Right atrium auricular region (tissue), 2 donors: ENCODE measurements at places on chromosomes 4 and X. TPM values are rescaled to one million over a fixed set of nuclear protein-coding genes. Genes with fewer than 3 reads are reported as not detected.

GRCh38 chr4:57074744-57075143 lies 35.4 kb downstream of the IGFBP7 start:
- no peak for DNase-seq

DNA sequence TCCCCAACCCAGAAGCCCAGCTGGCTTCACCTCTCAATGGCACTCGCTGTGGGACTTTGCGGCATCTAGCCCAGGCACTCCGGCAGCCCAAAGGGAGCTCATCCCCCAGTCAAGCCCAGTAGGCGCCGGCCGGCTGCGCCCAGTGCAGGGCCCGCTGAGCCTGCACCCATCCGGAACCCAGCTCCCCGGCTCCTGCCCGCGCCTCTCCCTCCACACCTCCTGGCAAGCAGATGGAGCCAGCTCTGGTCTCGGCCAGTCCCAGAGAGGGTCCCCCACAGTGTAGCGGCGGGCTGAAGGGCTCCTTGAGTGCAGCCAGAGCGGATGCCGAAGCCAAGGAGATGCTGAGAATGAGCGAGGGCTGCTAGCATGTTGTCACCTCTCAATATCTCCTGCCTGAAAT lies 116.8 kb upstream of the UGT8 start:
- DNase-seq, result no peak

- DNase-seq, result no peak
Measured at GRCh38 chrX:38178396-38178795, 42.3 kb downstream of the SRPX start.

GRCh38 chrX:79412972-79413371 lies 45.8 kb upstream of the ITM2A start:
- no peak for DNase-seq

DNA sequence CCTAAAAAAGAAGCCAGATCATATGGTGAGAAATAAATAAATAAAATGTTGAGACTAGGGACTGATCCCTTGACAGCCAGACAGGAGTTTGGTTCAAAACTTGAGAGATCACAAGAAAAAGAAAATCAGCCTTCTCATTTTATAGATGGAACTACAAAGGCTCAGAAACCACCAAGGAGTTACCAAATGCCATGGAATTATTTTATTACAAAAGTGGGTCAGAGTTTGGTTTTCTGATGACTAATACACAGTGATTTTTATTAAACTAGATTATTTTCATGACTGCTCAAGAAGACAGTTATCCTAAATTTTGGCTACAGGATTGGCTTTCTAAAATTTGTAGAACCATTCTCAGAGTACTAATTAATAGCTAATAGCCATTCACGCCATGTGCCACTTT lies 6.2 kb downstream of the CXCL1 start:
- DNase-seq, result no peak

DNA sequence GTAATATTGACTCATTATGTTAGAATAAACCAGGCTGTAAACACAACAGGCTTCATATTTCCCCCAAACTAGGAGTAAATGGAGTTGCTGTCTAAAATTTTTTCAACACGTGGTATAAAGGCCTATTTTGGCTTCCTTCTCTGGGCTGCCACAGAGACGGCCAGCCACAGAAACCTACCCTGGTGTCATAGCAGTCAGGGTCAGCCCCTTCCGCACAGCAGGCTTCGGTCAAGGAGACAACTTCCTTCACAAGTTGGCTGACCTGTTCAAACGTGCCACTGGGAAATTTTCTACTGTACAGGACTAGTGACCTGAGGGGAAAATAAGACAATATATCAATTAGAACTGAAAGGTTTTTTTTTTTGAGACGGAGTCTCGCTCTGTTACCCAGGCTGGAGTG lies 15.8 kb downstream of the GC start:
- no peak for DNase-seq

Gene TCEAL2
- 9.6 TPM for total RNA-seq
